ENCODE measurements at places on chromosomes 3 and 15.

DNA sequence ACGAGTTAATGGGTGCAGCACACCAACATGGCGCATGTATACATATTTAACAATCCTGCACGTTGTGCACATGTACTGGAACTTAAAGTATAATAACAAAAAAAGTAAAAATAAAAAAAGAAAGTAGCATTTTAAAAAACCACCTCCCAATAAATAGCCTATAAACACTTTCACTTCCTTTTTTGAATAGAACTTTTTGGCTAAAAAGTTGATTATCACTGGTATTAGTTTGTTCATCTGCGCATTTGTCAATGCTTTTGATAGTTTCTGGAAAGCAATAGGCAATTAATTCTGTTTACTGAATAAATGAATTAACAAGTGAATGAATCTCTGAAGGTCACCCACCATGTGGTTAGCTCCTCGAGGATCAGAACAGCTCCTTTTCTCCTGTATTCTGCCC, 179.9 kb downstream of the SLC9A9 start:
- no peak for DNase-seq

GRCh38 chr3:132912416-132912753, 125.8 kb upstream of the TMEM108 start:
- no peak for DNase-seq

DNA sequence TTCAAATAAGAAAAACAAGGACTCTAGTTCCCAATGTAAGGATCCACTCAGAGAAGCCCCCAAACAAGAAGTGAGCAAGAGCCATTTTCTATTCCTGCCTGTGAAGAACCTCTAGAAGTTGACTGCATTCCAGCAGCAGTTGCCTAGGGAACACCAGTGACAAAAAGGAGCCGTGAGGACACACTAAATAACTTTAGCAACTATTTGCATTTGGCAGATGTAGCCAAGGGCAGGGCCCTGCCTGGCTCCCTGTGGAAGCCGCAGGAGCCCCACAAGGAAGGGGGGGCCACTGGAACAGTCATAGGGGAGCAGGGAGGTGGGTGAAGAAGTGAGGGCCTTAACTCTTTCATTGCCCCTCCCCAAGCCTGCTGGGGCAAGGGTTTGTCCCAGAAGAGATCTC, 470.2 kb upstream of the PROK2 start:
- DNase-seq, result no peak

DNA sequence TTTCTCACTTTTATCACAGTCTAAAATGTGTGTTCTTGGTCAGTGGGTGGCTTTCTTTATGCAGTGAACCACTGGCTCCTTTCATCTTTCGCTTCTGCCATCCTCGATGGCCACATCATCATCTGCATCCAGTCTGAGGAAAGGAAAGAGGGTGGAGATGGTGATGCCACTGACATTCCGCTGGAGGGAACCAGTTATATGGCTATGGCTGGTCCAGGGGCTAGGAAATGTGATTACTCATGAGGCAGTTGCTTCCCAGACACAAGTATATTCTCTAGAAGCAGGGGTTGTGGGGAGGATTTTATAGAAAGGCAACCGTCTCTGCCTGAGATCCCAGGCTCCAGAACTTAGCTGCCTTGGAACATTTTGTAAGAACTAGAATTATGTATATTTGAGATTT, 246.7 kb upstream of the AZI2 start:
- no peak for DNase-seq

- DNase-seq, result no peak
These were observed 299.2 kb upstream of the LRRN1 start for GRCh38 chr3:3499987-3500386.

DNA sequence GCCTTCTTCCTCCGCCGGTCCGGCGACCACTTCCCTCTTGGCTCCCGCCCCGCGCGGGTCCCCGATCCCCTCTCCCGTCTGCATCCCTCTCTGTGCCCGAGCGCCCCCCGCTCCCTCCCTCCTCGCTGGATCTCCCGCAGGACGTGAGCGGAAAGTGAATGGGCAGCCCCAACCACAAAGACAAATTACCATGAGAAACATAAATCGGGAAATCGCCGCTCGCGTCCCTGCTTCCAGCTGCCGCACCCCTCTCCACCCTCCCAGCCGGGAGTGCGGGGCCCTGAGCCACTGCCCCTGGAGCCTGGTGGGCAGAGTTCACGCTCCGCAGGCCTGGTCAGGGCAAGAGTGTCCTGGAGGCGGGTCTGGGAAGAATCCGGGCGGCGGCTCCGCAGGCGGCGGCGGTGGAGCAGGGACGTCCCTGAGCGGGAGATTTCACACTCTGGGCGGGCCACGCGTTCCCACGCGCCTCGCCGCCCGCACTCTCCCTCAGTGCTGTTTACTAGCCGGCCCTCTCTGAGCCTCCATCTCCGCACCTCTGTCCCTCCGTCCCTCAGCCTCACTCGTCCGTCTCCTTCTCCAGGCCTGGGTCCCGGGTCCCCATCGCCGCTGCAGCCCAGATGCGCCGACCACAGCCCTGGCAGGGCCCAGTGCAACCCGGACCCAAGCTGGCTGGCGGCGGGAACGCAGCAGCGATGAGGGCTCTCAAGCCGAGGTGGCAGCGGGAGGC, 835 bp downstream of the SEMA5B start:
- DNase-seq, result no peak

- DNase-seq, result no peak
These were observed 124.3 kb upstream of the LSAMP start for GRCh38 chr3:116569611-116570010.

- DNase-seq, result no peak
These were observed 20.5 kb upstream of the DYNC1LI1 start for GRCh38 chr3:32591186-32591585.

DNA sequence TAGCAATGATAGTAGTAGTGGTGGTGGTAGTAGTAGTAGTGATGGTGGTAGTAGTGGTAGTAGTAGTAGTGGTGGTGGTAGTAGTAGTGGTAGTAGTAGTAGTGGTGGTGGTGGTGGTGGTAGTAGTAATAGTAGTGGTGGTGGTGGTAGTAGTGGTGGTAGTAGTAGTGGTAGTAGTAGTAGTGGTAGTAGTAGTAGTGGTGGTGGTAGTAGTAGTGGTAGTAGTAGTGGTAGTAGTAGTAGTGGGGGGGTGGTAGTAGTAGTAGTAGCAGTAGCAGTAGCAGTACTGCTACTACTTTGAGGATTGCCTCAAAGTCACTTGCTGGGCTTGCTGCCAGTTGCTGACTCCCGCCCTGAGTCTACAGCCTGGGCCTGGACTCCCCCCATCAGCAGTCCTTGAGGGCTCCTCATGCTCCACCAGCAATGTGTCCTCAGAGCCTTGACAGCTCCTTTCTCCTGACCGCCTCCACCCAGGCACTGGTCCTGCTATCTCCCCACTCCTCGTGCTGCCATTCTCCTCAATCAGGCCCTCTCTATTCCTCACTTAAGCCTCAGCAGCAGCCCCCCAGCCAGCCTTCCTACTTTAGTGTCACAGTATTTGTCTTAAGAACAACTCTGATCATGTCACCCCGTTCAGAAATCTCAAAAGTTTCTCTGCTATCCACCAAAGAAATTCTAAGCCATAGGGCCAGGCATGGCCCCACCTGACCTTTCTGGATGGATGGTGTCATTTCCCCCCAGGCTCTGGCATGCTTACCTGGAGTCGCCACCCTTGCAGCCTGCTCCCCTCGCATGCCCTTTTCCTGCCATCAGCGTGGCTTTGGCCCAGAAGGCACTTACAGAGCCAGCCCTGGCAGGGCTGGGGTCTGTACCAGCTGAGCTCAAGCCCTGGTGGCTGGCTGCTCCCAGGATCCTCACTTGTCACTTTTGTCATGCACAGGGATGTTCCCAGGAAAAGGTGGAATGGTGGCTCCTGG, 45.6 kb downstream of the DLEC1 start:
- DNase-seq, result peak; percentile 20

DNA sequence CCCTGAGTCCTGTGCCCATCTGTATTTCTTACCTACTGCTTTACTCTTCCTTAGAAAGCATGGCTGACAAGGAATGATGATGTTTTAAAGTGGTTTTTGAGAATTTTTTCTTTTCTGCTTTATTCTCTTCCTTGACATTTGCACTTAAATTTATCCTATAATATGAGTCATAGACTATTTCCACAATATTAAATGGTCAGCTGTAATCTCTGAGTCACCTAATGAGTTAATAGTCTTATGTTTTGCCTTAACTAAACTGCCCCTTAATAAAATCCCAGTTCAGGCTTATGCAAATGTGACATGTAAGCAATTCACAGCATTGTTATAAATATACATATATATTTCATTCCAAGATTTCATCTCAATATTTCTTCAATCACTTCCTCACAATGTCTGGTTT, 23.8 kb downstream of the MEIS2 start:
- no peak for DNase-seq

DNA sequence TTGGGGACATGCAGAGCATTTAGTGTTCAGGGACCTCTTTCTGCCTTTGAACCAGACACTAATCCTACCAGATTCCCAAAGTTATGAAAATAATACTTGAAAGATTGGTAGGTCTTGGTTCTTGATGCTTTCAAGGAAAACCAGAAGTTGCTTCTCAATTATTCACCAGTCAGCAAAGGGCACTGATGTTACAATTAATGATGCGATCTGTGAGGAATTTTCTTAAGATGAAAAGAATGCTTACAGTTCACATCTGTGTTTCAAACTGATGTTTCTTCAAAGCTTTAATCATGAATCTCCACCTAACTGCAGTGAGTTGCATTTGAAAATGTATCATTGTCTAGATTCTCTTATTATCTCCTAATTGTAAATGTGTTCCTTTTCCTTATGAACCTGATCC, 161.0 kb downstream of the NAALADL2 start:
- no peak for DNase-seq

DNA sequence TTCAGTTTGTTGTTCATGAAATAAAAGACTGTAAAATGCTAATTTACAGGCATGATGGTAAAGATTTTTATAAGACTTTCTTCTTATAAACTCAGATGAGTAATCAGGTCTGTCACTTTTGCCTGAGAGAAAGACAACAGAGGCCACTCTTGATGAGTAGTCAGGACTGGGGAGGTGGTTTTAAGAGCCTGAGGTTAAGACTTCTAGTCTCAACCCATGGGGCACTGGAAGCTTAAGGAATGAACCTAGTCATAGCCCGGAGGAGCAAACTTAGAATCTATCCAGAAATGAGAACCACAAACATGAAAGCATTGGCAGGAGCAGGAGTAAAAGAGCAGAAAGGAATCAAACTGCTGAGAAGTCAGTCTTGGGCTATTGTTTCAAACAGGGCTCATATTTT, 846.3 kb upstream of the ARPP21 start:
- no peak for DNase-seq
